ENCODE measurements at places on chromosomes 11 and 22.

- DNase-seq, result no peak
Observed at GRCh38 chr11:110124605-110125004, 31.4 kb downstream of the ZC3H12C start.

GRCh38 chr22:49934891-49935557, 16.6 kb downstream of the CRELD2 start:
- DNase-seq, result peak; percentile 62

DNA sequence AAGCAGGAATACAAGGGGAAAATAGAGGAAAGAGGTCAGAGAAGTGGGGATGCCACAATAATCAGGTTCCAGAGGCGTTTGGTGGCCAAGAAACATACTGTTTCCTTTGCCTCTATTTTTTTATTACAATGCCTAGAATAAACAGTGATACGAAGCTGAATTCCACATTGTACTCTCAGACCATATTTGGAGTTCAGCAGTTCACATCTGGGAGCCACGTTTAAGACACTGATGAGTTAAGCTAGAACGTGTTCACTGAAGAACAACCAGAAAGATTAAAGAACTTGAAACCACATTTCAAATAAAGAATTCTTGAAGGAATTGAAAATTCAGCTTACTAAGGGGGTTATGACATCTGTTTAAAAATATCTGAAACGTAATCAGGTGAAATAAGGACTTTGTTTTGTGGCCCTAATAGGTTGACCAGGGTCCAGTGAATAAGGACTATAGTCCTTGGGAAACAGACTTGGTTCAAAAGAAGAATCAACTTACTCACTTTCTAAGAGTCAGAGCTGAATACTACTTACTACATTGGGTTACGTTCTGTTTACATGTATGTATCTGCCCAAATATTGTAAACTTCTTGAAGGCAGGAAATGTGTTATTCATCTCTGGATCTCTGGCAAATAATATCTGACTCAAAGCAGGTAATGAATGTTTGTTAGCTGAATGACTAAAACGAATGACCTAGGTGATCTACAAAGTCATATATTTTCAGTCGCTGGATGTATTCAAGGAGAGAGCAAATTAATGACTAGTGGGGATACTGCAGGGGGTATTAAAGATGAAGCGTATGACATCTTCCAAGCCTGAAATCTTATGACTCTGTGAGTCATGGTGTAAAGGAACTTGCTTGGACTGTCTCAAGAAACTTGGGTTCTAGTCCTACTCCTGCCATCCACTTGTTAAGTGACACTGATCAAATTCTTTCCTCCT, 247.0 kb upstream of the NARS2 start:
- no peak for DNase-seq

- no peak for DNase-seq
Observed at GRCh38 chr11:29361369-29361768, 655.5 kb downstream of the KCNA4 start.

DNA sequence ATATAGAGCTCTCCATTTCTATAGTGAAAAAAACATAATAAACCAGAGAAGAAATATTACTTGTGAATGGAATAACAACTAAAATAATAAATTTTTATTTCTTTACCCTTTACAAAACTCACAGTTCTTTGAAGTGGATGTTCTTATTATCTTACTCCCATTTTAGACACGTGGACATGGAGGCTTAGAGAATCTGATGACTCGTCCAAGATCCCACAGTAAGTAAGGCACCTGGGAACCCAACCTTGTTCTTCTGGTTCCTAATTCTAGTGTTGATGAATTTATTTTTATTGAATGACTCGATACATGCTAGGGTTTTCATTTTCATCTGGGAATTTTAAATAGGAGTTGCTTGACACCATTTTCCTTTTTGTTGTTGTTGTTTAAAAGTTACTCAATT, 1.8 kb downstream of the BPIFC start:
- no peak for DNase-seq

DNA sequence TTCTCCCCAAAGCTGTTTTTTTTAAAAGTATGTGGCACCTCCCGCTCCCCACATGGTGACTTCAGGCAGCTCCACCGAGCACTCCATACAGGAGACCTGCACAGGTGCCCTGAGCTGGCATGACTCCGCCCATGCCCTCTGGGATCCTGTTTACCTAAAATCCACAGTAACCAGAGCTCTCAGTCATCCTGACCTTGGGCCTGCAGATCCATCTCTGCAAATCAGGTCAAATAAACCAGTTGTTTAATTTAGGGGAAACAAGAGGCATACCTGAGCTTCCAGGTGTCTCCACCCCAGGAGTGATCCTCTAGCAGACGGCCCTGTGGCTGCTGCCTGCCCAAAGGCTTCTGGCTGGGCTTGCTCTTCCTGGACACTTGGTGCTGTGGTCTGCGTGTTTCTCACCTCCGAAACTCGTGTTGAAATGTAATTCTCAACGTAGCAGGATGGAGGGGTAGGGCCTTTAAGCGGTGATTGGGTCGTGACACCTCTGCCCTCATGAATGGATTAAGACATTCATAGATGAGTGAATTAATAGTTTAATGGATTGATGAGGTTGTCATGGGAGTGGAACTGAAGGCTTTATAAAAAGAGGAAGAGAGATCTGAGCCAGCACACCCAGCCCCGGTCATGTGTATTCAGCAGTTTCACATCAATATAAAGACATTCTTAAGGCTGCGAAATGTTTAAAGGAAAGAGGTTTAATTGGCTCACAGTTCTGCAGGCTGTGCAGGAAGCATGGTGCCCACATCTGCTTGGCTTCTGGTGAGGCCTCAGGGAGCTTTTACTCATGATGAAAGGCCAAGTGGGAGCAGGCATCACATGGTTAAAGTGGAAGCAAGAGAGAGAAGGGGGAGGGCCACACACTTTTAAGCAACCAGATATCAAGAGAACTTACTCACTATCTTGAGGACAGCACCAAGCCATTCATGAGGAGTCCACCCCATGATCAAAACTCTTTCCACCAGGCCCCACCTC, 34.1 kb downstream of the LINC01488 start:
- DNase-seq, result no peak

- DNase-seq, result no peak
Observed at GRCh38 chr11:116255321-116255953, 517.4 kb downstream of the BUD13 start.

- peak; percentile 19 for DNase-seq
Observed at GRCh38 chr11:132022733-132023478, 652.5 kb downstream of the NTM start.

GRCh38 chr22:45769569-45770210, 98.1 kb downstream of the ATXN10 start:
- DNase-seq, result no peak

DNA sequence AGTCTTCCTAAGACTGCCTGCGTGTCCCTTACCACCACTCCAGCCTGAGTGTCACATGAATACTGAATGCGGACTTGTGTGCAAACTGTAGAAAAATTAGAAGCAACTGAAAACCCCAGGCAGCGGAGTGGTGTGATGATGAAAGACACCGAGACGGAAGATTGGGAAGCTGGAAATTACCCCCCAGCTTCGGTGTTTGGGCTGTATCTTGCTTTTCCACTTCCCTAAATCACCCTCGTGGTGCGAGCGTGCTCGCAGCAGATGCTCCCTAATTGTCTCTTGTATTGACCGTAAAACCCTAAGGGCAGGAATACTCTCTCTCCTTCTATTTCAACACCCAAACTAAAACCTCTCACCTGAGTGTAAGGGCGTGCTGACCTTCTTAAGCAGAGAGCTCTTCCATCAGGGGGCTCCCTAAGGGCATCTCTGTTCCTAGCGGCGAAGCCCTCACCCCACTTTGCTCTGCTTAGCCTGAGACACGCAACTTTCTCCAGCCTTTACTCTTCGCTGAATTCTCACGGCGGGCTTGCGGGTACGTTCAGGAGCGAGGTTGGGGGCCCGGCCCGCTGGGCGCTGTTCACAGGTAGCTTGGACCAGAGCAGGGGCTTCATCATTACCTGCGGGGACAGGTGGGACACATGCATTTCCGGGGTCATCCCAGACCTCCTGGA, 62.4 kb downstream of the CRYBB2 start:
- no peak for DNase-seq

- no peak for DNase-seq
Observed at GRCh38 chr11:66845876-66846212, 2.6 kb downstream of the RCE1 start.

- no peak for DNase-seq
Observed at GRCh38 chr11:42003801-42004200, 544.3 kb upstream of the LRRC4C start.

DNA sequence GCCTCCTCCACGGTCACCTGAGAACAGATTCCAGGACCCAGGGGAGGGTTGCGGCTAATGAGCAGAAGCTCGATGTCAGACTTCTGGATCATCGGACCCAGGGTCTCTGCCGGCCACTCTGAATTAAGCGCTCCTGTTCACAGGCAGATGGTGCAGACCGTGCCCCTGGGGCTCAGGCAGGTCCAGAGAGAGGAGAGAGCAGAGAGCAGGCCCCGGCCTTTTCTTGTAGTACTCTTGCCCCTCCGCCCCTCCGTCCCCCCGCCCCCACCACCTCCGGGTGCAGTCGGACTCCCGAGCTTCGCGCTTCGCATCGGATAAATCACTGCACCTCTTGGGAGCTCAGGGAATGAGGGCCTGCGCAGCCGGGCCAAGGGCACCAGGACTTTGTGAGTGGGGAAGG, 50.3 kb downstream of the RPS6KA4 start:
- DNase-seq, result no peak

DNA sequence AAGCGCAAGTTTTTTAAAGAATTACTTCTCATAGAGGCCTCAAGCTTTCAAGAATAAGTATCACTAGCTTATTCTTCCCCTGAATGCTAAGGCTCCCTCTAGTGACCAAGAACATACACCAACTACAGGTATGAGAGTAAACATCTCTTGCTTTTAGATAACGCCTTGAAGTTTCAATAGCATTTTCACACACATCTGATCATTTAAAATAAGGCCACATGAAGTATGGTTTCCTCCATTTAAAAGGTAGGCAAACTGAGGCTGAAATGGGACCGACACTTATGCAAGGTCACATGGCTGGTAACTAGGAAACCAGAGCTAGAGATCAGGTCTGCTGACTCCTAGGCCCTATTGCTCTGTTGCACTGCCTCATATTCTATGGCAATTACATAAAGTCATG, 66.5 kb downstream of the CCDC34 start:
- DNase-seq, result peak; percentile 79

DNA sequence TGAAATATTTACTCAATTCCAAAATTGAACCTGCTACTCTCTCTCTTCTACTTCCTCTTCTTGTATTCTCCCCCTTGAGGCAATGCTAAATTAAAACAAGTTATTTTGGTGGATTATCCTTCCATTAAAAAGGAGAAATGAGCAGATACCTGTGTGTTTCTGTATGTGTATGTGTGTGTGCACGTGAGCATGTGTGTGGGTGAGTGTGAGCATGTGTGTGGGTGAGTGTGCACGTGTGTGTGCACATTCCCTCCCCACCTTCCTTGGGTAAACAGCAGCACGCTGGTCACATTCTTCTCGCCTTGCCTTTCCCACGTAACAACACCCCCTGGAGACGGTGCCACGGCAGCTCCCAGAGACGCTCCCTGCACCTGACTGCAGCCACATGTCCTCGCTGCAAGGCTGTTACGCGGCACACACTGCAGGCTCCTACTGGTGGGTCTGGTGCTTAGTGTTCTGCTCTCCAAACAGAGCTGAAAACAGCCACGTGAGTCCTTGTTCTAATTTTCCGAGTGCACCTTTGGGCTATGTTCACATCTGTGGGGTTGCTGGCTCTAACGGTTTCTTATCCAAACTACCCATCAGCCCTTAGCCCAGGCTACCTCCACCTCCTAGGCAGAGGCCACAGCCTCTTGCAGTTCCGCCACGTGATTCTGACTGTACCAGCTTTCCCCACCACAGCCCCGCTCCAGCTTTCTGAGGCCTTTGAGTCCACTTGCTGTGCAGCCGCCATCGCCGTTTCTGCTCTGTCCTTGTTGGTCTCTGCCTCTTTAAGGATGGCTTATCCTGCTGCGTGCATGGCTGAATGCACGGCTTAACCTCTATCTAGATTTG, 123.4 kb downstream of the CTTN start:
- DNase-seq, result no peak

DNA sequence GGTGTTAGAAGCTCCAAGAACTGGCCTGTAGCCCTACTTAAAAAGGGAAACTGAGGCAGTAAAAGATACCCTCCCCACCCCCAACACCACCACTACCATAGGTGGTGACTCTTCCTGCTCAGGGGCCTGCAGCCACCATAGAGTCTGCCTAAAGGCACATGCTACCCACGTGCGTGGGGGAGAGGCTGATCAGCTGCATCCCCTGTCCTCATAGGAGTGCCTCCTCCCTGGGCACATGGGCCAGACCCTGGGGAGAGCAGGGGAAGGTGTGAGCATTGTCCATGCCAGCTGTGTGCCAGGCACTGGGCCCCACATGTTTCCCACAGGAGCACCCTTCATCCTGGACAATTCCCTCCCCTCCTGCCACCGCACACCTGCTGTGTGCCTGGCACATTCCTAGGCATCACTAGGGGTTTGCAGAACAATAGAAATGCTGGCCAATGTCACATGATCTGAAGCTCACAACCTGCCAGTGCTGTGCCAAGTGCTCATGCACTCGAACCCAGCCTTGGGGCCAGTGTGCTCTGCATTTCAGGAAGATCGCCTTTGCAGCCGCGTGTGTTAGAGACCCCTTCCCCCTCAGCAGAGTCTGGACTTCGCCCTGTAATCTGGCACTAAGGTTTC, 41.7 kb upstream of the GCAT start:
- DNase-seq, result no peak

DNA sequence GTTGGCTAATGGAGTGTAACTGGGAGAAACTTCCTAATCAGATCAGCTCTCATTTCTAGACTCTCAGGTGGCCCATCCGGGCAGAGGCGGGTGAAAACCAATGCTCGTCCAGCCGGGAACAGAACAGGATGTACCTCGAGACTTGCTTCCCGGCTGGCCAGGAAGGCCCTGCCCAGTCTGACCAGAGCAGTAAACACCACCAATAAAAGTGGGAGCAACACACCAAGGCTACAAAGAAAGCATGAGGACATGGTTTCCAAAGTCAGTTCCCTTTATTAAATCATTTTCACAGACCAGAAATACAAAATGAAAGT, 940 bp upstream of the TNKS1BP1 start:
- no peak for DNase-seq

GRCh38 chr22:37311761-37312312, 29.5 kb downstream of the CYTH4 start:
- no peak for DNase-seq

- DNase-seq, result no peak
Observed at GRCh38 chr11:47369676-47370075, 8.7 kb downstream of the SPI1 start.

DNA sequence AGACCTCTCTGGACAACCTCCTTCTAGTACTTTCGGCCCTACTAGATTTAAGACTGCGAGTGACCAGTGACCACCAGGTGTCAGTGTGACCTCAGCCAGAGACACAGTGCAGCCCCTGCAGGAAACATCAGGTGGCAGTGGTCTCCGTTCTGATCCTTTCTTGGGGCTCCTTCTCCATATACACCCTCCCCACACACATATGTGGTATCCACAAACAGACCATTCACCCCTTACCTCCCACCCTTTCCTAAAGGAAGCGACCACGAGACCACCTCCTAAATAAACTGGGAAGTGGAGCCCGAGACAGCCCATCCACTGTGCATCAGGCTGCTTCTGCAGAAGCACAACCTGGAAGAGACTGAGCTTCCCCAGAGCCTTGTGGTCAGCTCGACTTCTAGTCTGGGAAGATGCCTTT, 38.5 kb upstream of the CYP2D6 start:
- peak; percentile 80 for DNase-seq

GRCh38 chr11:60852117-60852981, 3.4 kb downstream of the PTGDR2 start:
- no peak for DNase-seq
